NT2/D1 (cell line): ENCODE measurements at places on chromosomes 12 and 14.

DNA sequence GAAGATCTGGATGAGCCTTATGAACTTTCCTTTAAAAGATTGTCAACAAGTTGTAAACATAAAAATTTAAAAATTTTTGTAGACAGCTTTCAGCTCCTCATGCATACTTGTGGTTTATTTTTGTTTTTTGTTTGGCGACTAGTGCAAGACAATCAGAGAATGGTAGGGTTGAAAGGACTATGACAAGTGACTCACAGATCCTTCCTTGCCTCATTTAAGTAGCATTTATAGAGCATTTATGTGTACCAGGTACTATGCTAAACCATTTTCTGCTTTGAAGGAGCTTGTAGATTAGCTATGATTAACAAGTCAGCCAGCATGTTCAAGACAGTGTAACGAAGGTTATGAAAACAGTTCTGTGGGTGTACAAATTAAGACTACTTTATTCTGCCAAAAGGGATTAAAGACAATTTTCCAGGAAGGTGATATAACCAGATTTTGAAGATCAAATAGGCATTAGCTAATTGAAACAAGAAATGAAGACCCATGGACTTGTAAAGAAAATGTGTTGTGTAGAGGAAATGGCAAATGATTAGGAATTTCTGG lies 122.0 kb downstream of the PCNX1 start:
- DNase-seq, result no peak

- peak; percentile 78 for DNase-seq
Measured at GRCh38 chr12:113439606-113440030, 17.4 kb downstream of the SDSL start.

DNA sequence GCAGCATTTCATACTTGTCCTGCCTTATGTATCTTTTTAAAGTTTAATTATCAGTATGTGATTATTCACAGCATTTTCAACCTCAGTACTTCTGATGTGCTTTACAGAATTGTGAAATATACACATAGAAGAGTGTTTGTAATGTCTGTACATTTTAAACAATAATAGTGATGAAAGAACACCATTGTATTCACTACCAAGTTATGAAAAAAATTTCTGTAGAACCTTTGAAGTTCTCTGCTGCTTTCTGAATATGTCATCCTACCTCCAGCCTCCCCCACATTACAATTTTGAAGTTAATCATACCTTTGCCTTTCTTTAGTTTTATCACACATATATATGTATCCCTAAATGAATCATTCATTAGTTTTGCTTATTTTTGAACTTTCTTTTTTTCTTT lies 24.8 kb downstream of the FRMD6 start:
- no peak for DNase-seq

- no peak for DNase-seq
Measured at GRCh38 chr14:101598159-101598558, 36.9 kb downstream of the DIO3 start.

DNA sequence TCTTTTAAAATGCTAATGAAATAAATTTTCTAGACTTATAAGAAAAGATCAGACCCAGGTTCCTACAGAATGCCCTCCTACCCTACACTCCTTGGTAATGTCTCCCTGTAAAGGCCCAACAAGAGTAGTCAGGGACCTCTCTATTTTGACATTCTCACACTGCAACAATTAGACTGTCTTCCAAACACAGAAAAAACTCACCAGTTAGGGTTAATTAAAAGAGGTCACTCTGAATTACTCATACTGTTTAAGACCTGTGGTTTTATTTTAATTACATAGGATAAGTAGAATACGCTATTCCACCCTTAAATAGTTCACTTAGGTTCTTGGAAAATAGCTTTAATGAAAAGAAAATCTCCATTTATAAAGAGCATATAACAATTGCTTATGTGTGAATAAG lies 142.4 kb downstream of the ITPR2 start:
- no peak for DNase-seq

GRCh38 chr14:79325557-79325956 lies 885.7 kb downstream of the DIO2 start:
- no peak for DNase-seq

- no peak for DNase-seq
Measured at GRCh38 chr14:101458741-101459550, 102.3 kb upstream of the DIO3 start.

- no peak for DNase-seq
Measured at GRCh38 chr12:42780671-42781070, 191.1 kb upstream of the PRICKLE1 start.

DNA sequence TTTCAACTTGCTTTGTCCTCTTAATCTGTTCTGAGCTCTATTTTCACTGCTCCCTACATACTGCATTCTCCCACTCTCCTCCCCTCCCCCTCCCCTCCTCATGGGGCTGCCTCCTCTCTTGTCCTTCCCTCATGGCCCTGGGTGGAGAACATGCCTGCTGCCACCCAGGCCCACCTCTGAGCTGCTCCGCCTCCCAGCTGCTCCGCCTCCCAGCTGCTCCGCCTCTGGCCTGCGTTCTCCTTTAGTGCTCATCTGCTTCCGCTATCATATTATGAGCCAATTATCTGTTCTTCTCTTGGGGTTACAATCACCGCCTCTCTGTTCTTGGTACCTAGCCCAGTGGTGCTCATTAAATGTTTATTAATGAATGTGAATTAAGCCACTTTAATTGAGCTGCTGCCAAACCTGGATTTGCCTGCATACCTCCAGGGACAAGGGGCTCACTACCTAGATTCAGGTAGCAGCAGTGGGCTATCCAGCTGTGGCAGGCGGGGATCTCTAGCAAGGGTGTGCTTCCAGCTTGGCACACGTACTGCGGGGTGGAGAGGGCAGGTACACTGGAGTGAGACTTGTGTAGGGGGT lies 32.0 kb upstream of the FAM181A start:
- DNase-seq, result no peak

DNA sequence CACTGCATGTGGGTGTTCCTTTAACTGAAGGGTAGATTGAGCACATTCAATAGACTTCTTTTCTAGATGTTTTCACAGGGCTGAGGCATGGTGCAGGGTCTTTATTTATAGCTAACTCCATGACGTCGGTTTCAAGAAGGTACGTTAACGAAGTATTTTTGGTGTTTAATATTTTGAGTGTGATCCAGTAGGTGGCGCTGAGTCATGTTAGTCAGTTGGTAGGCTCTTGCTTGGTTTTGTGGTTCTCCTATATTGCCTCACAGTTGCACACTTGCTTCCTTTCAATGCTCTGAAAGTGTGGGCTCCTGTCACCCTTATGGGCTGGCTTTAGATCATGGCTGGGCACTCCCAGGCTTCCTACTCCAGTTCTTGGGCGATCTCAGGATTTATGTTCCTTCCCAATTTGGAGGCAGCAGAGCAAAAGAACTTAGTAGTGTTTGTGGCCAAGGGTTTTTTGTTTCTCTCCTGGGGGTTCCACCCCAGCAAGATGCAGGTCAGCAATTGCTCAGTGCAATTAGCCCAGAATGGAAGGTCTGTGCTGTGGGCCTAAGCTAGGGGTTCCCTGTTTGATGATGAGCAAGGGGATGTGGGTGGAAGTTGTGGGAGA lies 471.6 kb upstream of the FOXG1 start:
- no peak for DNase-seq

DNA sequence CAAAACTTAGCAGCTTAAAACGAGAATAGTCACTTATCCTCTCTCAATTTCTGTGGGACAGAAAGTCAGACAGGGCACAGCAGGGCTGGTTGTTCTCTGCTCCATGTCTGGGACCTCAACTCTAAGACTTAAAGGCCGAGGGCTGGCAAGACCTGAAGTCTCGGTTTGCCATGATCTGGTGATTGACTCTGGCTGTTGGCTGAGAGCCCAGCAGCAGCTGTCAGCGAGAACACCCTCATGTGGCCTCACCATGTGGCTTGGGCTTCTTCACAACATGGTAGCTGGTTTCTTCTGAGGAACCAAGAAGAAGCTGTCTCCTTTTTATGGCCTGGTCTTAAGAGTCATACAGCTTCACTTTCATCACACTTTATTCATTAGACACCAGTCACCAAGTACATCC lies 1.7 kb upstream of the VASH1 start:
- DNase-seq, result no peak

- DNase-seq, result no peak
Measured at GRCh38 chr12:32015036-32015435, 55.8 kb downstream of the RESF1 start.

DNA sequence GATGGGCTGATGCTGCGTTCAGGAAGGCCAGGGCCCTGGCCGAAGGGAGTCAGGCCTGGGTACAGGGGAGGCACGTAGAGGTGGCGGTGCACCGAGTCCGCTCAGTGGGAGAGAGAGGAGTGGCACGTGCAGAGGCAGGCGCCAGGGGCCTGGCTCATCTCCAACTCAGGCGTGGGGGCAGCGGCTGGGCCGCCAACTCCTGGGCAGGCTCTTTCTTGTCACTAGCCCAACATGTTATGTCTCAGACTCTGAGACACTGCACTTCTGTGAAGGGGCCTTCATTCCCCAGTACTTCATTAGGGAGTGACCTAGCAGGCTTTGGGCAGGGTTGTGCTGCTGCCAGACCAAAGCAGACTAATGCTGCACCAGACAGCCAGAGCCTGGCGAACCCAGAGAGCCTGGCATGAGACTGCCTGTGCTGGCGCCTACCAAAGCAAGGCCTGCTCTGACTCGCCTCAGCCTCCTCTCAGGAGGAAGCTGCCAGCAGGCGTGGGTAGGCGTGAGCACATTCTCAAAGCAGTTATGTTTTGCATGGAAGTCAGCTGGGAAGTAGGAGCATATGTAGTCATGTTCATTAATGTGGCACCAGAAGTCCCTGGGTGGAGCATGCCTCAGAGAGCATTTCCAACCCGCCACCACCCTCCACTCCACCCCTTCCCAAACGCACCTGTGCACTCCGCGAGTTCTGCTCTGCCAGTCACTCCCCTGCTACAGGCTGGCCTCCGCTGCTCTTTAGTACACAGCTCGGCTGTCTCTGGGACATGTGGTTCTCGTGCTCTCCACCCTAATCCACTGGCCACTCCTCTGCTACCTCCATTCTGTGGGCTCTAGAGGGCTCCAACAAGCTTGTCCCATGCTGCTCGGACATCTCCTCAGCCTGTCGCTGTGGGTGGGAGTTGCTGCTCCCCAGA lies 9.7 kb downstream of the CKB start:
- DNase-seq, result no peak

DNA sequence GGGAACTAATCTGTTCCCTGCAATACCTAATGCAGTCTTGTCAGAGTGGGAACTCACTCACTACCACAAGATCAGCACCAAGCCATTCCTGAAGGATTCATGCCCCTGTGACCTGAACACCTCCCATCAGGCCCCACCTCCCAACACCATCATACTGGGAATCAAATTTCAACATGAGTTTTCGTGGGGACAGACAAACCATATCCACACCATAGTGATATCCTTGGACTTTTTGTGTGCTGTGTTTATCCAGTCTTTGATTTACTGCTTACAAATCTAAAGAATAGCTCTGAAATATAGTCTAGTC lies 243.5 kb downstream of the FBXL14 start:
- no peak for DNase-seq

GRCh38 chr12:7139200-7139599 lies 9.0 kb downstream of the CLSTN3 start:
- no peak for DNase-seq

DNA sequence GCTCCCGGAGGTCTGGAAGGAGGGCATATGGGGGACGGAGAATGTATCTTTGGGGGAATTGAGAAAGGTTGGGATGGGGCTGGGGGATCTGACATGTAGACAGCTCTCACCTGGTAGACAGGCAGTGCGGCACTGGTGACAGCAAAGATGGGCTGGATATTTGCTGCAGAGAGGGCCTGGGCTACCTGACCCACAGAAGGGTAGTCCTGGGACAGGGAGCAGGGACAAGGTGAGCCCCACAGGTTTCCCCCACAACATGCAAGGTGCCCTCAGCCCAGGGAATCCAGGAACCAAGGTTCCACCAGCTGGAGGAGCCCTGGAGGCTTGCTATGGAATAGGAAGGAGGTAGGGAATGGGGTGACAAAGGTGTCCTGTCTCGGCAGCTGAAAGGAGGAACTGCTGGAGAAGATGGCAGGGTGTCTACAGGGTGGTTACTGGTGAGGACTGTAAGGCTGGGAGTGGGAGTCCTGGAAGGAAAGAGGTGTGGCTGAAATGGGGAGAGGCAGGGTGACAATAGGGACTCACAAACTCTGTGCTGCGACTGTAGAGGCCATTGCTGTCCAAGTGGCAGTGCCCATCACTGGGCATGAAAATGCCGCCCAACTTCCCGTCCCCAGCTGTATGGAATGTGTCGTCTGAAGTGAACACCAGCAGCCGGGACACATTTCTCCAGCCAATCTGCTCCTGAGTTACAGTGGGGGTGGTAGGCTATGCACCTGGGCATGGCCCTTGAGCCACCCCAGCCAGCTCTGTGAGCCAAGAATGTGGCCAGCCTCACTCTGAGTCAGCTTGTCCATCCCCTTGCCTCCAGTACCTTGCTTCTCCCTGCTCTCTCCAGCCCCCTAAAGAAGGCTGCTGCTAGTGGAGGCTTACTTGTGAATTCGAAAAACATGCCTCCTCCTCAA lies 11.3 kb downstream of the ITGB7 start:
- no peak for DNase-seq
